ENCODE measurements at places on chromosomes 16 and 17.

DNA sequence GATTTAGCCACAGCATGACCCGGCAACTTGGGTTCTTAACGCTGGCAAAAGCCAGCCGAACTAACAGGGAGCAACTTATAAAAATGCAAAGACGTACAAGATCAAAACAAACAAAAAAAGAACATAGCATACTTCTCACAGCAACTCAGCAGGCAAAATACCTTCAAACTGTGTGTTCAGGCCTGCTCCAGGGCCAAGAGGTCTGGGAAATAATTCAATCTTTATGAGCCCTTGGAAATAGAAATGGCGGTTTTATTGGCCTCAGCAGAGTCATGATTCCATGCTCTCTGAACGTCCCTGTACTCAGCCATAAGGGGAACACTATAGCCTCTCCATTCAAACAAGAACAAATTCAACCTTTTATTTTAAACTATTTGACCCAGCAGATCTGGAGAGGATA lies 101.3 kb upstream of the C17orf78 start:
- no peak for DNase-seq

DNA sequence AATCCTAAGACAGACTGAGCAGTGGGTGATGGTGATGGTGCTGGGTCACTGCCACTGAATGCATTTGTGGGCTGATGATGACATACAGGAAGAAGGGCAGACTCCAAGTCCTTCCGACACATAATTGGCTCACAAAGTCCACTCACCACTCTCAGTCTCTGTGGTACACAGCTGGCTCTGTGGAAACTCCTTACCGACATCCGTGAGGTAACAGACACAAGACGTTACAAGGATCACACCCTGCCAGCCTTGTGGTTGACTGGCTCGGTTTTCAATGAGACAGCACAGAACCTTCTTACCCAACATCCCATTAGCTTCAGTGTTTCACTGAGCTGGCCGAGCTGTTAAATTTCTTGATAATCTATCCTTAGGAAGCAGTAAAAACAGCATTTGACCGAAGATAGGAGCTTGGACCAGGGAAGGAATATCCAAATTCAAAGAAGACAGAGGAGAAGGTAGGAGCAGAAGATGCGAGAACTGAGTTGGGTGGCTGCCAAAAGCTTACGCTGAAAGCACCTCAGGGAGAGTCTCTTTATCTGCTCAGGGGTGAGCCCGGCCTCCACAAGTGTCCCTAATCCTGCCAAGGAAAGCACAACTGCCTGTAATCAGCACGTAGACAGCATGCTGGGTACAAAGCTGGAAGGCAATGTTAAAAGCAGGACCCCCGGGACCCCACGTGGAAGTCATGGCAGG lies 5.5 kb upstream of the MXRA7 start:
- DNase-seq, result peak; percentile 50

DNA sequence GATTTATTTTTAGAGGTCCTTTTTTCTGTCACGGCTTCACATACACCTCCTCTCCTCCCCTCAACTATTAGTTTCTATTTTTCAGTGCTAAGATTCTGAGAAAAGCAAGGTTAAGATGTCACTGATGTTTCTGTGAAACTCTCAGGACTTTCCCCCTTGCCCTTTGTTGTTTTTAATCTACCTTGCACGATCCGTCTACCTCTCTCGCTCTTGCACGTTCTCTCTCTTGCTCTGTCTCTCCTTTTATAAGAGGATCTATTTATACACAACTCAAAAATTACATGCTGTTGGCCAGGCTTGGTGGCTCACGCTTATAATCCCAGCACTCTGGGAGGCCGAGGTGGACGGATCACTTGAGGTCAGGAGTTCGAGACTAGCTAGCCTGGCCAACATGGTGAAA lies 43.6 kb downstream of the RPA1 start:
- DNase-seq, result no peak

DNA sequence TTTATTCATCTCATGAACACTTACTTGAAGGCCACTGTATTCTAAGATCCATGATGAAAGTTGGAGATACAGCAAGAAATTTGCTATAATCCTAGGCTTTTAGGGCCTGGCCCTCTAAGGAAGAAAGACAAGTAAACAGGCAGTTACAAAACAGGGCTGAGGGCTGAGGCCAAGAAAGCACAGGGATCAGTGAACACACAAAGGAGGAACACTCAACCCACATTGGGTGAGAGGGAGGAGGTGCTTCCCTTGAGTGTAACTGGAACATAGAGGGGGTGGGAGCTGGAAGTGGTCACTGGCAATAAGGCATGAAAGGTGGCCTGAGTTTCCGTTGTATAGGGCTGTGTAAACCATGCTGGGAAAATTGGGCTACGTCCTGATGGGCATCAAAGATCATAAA lies 112.2 kb downstream of the ZNF18 start:
- DNase-seq, result no peak

DNA sequence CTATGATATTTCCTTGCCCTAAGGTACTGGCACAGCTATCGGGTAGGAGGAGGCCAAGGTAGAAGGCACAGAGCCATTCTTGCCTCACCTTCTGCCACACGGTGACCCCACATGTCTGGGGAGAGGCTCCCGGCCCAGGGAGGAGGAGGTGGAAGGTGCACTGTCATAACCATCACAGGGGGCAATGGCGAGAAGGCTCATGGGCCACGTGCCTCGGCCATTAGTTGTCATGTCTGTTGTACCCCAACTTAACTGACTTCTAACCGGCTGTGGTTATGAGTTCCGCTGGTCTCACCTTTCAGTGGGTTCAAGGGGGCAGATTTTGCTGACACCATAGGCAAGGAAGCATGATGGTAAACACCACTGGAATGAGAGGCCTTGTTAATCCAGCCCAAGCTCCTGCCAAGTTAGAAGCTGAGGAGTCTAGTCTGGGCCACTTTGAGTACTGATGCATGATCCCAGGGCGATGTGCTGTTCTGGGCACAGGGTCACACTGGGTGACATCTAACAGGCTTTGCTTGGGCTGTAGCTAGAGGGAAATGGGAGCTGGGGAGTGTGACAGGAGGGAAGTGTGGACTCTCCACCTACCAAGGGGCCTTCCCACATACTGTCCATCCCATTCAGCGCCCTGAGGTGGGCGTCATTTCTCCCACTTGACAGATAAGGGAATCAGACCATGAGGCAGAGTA lies 39.6 kb downstream of the HLF start:
- no peak for DNase-seq

- peak; percentile 5 for DNase-seq
These were observed 39.8 kb upstream of the ANKFN1 start for GRCh38 chr17:56113486-56113885.

DNA sequence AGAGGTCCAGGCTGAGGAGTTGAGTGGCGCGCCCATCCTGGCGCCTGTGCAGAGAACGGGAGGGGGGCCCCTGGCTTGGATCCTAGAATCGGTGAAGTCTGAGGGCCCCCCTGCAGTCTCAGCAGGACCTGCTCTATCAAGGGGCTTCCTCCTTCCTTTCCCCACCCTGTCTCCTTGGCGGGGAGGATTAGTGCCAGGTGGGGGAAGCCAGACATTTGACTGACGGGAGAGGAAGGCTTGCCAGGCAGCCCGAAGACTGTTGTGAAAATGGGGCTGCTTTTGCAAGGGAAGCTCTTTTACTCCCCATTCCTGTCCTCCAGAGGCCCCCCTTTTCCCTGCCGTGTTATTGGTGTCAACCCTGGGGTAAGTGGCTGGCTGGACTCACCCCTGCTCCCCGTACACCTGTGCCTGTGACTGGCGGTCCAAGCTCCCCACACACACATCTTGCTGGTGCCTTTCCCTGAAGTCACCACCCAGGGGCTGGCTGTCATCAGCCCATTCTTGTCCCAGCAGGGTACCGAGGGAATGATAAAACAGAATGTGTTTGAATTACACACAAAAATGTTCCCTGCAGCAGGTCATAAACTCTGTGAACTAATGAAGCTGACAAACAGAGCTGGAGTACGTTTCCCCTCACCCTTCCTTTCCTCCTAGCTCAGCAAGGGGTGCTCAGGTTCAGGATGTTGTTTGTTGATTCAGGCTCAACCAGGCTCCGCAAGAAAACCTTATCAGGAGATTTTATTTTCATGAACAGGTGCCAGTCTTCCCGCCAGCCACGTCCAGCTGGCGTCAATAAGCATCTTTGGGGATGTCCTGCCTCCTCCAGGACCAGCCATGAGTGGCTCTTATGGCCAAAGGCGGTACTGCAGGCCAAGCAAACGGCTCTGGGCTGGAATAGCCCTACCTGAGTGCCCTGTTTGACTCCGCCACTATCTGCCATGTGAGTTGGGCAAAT lies 4.4 kb upstream of the ARMC7 start:
- DNase-seq, result peak; percentile 64

DNA sequence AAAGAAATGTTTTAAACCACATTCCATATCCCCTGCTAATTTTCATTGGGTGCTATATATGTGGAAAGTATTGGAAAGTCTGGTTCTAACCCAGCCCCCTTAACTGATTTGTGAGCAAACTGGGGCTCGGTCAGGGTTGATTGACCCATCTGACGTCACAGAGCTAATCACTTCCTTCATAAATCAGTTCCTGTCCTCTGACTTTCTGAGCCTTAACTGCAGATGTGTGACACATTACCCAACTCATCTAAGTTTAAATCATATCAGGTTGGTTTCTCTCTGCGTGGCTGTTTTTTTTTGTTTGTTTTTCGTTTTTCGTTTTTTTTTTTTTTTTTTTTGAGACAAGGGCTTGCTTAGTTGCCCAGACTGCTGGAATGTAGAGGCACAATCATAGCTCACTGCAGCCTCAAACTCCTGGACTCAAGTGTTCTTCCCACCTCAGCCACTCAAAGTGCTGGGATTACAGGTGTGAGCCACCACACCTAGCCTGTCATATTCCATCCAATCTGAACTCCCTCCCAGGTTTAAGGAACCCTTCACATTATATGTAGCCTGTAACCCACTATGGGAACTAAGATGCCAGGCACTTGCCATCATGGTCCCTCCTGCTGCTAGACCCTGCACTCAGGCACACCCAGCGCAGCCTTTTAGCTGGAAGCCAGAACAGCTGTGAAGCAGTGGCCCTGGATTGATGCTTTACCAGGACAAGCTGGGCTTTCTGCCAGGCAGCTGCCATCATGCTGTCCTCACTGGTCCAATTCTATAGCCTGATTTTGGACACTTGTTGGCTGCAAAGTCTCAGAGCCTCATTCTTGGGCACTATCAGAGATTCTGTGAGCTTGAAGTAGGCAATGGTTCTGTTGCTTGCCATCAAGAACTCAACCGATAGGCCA lies 6.9 kb upstream of the BPTF start:
- no peak for DNase-seq

- DNase-seq, result peak; percentile 55
These were observed 47.6 kb downstream of the SEC14L1 start for GRCh38 chr17:77188084-77189066.

DNA sequence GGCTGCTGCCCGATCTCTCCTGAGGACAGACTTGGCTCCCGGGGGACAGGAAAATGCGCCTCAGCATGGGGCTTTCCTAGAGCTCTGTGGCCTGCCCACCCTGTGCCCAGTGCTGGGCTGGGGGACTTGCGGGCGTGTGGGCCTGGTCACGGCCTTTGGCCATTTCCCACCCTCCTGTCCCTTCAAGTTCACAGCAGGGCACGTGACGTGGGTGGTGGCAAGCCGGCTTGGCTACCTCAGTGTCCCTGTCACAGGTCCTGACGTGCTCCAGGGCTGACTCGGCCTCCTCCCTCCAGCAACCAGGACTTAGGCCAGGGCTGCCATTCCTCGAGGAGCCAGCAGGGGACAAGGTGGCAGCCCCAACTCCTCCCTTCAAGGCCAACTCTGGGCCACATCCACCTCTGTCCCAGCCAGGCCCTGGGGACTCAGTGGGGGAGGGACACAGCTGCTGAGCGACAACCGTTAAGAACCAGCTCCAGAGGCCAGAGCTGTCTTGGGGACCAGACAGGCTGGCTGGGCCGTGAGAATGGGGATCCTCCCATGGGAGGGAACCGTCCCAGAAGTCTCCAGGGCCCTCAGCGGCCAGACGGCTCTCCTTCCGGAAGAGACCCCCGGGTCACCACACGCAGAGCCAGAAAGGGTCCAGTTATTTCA lies 981 bp upstream of the UNC13D start:
- peak; percentile 79 for DNase-seq

GRCh38 chr17:45973946-45974859 lies 24.8 kb upstream of the STH start:
- DNase-seq, result no peak

DNA sequence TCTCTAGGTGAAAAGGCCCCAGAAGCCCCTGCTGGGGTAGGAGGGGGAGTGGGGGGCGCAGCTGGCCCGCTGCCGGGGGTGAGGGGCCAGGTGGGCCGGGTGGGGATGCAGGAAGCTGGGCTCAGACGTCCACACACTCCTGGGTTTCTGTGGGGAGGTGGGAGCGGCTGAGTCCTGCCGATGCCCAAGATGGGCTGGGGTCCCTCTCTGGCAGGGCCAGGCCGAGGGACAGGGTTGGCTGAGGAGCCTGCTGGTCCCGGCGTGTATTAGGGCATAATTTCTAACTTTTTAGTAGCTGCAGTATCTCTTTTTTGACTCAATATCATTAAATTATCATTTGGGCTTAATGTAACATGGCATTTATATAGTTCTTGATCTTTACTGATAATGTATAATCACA lies 121.4 kb upstream of the CORO6 start:
- DNase-seq, result no peak

GRCh38 chr16:48608871-48609651 lies 919 bp downstream of the N4BP1 start:
- peak; percentile 32 for DNase-seq

- no peak for DNase-seq
These were observed 64.1 kb upstream of the HS3ST4 start for GRCh38 chr16:25627641-25628040.

DNA sequence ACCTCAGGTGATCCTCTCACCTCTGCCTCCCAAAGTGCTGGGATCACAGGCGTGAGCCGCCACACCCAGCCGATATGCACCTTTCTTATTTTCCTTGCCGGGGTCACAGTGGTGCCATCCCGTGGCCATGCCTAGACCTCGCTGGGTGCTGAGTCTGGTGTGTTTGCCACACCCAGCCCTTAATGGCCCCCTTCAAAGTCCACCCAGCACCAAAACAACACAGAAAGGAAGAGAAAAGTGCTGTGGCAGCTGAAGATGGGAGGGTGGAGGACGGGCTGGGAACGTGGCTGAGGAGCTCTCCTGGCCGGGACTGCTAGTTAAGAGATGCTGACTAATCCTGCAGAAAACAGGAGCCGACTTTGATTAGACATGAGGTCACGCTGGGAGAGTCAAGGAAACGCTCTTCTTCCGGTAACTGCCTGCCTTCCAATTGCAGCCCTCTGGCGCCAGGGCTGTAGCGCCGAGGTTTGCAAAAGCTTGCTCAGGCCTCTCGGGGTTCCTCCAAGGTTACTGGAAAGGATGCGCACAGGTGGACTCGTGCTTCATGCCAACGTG lies 10.9 kb downstream of the SLC43A2 start:
- peak; percentile 21 for DNase-seq

DNA sequence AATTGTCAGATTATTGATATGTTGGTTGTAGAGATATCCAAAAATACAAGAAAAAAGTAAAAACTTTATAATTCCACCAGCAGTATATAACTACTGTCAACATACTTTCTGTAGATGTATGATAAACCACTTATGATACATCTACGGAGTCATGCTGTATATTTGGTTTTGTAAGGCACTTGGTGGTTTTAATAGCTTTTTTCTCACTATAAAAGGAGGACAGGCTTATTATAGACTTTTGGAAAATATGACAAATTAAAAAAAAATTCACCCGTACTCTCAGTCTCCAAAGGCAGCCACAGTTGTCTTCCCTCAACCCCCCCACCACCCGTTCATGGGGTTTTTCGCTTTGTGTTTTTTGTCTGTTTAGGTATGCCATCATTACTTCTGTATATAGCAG lies 14.8 kb downstream of the RAI1 start:
- no peak for DNase-seq
